ENCODE measurements at places on chromosomes 2 and 18. TPM values are rescaled to one million over a fixed set of nuclear protein-coding genes. Genes with fewer than 3 reads are reported as not detected.

MORN2 gene
- 55.8 TPM for total RNA-seq

NTSR2 gene
- total RNA-seq, result not detected

CD8B2 gene
- not detected for total RNA-seq

SCYGR4 gene
- total RNA-seq, result not detected

RALB gene
- total RNA-seq, result 112 TPM

POTEI gene
- not detected for total RNA-seq

SIX2 gene
- total RNA-seq, result not detected

DPYSL5 gene
- 9.1 TPM for total RNA-seq

GBX2 gene
- 6.2 TPM for total RNA-seq

SIGLEC15 gene
- total RNA-seq, result 0.12 TPM

CRYGC gene
- total RNA-seq, result not detected

ADCY3 gene
- total RNA-seq, result 28.5 TPM

ADRA2B gene
- not detected for total RNA-seq

REG3G gene
- not detected for total RNA-seq

CFC1B gene
- total RNA-seq, result not detected

UGT1A3 gene
- not detected for total RNA-seq

SNORC gene
- 0.86 TPM for total RNA-seq

DLX2 gene
- total RNA-seq, result 0.81 TPM

OBSL1 gene
- total RNA-seq, result 119 TPM

CHRND gene
- not detected for total RNA-seq

ITGAV gene
- 110 TPM for total RNA-seq

All from A172 (cell line).